ENCODE measurements at places on chromosomes 11 and 22.
A peak's percentile ranks its signal among the peaks of the same experiment; 100 is the strongest.

GRCh38 chr22:43848366-43849171, 13.7 kb downstream of the SULT4A1 start:
- DNase-seq = no peak

- no peak for DNase-seq
These were observed 14.3 kb downstream of the RNF215 start for GRCh38 chr22:30372915-30373314.

DNA sequence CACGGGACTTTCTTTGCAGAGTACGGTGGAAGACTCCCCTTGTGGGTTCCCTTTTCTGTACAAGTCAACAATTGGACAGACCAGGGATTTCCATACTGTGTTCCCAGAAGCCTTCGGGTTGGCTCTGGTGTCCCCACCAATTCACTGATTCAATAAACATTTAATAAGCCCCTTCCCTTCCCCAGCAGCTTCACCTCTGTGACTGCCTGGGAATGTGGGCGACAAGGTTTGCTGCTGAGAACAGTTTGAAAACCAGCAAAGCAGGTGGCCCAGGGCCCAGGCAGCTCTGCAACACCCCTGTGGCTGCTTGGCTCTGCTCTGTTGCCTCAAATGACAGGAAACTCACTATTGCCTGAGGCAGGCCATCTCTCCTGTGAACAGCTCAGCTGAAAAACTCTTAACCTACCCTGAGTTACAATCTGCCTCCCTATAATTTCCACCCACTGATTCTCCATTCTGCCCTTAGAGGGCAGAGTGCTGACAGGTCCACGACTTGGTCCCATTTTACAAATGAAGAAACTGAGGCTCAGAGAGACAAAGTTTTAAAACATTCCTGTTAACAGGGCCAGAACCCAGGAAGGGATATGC, 10.4 kb downstream of the ADORA2A start:
- DNase-seq = no peak

DNA sequence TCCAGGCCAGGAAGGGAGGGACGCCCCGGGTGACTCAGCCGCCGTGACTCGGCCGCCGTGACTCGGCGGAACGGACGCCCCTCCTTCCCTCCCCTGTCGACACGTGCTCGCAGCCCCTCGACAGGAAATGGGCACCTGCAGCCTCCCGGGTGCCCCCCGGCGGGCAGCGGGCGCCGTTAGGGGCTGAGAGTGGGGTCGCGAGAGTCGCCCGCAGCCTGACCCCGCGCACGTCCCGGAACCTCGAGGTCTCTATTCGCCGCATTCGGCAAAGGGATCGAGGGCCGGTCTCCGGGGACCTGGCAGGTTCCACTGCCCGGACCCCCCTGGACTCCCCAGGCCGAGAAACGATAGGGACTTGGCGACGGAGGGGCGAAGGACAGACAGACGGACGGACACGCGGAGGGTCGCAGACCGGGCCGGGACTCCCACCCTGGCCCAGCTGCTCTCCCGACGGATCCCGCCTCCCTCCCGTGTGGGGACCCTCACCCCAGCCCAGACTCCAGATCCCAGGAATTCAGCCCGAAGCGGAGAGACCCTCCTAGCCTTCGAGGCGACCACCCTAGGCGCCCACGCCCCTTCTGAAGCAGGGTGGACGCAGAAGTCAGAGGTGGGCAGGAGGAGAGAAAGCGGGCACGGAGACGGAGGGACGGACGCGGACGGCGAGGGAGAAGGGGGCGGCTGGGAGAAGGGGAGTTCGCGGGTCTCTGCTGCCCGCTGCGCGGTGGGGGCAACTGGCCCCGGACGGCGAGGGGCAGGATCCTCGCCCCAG, 648 bp downstream of the FOSL1 start:
- DNase-seq = no peak

- DNase-seq = no peak
These were observed 14.9 kb downstream of the USP47 start for GRCh38 chr11:11856638-11857037.

- no peak for DNase-seq
These were observed 11.6 kb upstream of the OLFML1 start for GRCh38 chr11:7473717-7474116.

- DNase-seq = no peak
These were observed 13.4 kb upstream of the SEPTIN5 start for GRCh38 chr22:19700790-19701419.

DNA sequence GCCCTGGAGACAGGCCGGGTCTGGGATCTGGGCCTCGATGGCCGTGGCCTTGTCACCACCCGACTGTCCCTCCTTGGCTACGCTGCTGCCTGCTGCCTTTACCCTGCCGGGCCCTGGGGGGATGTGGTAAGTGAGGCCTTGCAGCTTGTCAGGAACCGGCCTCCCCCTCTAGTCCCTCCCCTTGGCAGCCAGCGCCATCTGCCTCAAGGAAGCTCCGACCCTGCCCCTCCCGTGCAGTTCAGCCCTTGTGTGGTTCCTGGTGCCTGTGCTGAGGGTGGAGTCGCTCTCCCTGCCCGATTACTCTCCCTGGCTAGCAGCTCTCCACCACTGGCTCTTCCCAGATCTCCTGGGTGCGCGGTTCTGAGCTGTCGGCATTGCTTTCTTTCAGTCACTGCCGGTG, 33.7 kb downstream of the CTTN start:
- no peak for DNase-seq

DNA sequence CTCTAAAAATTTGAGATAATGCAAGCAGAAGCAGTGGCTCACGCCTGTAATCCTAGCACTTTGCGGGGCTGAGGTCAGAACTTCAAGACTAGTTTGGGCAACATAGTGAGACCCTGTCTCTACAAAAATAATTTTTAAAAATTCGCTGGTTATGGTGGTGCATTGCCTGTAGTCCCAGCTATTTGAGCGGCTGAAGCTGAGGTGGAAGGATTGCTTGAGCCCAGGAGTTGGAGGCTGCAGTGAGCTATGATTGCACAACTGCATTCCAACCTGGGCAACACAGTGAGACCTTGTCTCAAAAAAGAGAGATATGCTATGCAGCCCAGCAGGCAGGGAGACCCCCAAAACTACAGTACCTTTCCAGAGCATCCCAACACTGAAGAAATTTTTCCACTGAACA, 2.3 kb downstream of the CTSC start:
- no peak for DNase-seq

- no peak for DNase-seq
These were observed 72.6 kb upstream of the GRAMD1B start for GRCh38 chr11:123357353-123357989.

DNA sequence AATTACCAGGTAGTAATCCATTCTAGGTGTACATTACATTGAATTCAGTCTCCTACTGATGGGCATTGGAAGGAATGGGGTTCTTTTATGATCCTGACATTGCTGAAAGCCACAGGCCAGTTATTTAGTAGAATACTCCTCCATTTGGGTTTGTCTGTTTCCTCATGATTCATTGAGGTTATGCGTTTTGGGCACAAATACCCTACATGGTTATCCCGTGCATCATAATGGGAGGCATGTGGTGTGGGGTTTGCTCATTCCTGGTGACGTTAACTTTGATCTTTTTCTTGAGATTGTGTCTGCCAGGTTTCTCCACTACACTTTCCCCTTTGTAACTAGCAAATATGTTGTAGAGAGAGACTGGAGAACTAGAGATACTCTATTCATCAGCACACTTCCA, 5.5 kb downstream of the FOLR3 start:
- DNase-seq = no peak

GRCh38 chr11:66100272-66101065, 30.4 kb downstream of the PACS1 start:
- peak; percentile 56 for DNase-seq

DNA sequence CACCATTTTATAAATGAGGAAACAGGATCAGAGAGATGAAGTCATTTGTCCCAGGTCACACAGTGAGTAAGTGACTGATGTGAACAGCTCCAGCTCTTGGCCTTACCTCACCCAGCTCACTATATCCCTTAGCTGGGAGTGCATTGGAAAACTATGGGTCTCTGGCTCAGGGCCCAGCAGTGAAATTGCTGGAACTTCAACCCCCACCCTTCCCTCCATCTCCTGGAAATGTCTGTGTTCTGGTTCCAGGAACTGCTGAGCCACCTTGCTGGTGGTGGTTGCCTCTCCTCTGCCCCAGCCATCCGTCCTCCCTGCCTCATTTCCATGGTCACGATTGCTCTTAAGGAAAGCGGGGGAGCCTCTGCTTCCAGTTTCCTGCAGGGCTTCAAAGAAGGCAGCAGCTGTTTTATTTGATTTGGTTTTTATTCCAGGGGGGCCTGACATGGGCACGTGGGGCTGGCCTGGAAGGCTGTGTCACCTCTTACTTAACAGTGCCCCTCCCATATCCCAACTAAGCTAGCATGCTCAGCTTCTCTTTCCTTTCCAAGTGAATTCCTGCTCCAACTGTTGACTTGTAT, 46.2 kb upstream of the CSTF3 start:
- no peak for DNase-seq

DNA sequence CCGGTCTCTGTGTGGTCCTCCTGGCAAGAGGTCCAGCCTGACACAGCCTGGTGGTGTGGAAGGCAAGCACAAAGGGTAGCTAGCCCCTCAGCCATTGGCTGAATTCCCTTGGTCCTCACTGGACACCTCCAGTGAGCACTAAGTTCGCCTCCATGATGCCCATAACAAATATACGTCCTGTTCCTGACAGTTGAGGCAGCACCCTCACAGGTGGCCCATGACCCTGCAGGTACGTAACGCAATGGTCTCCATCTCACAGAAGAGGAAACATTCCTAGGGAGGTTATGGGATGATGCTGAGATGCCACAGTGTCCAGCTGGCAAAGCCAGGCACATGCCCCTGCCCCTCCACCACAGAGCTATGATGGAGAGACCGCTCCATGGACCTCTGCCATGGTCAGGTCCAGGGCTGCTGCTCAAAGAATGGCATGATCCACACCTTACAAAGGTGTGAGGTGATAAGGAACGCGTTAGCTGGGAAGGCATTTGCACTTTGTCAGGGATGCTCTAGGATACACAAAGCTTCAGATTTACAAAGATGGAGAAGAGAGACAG, 1.4 kb upstream of the GNAZ start:
- DNase-seq = no peak

GRCh38 chr11:2381494-2382128, 4.5 kb downstream of the CD81 start:
- no peak for DNase-seq

DNA sequence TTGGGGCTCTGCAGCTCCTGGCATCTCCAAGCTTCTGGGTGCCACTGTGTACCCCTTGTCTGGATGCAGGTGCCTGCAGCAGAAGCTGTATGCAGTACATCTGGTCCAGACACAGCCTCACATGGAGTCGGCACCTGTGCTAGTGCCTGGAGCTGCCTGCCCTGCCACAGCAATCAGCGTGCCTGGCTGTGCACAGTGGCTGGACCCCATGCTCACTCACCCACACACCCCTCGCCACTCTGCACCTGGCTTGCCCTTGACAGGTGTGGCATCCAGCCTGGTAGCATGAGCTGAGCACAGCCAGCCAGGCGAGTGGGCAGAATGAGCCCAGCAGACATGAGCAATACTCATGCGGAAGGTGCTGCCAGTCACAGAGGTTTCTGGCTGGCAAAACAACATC, 19.5 kb upstream of the OR6A2 start:
- DNase-seq = no peak

GRCh38 chr22:32206774-32207758, 2.2 kb upstream of the RFPL2 start:
- peak; percentile 14 for DNase-seq

- DNase-seq = peak; percentile 68
These were observed 123.7 kb upstream of the NECTIN1 start for GRCh38 chr11:119852741-119853140.

GRCh38 chr11:65141896-65142494, 7.7 kb upstream of the SYVN1 start:
- no peak for DNase-seq

- DNase-seq = no peak
These were observed 445.3 kb downstream of the BRD1 start for GRCh38 chr22:49382451-49382735.

- DNase-seq = peak; percentile 26
These were observed 15.9 kb upstream of the LRRC32 start for GRCh38 chr11:76686261-76687079.

- DNase-seq = no peak
These were observed 17.3 kb downstream of the MS4A6A start for GRCh38 chr11:60165538-60165937.

DNA sequence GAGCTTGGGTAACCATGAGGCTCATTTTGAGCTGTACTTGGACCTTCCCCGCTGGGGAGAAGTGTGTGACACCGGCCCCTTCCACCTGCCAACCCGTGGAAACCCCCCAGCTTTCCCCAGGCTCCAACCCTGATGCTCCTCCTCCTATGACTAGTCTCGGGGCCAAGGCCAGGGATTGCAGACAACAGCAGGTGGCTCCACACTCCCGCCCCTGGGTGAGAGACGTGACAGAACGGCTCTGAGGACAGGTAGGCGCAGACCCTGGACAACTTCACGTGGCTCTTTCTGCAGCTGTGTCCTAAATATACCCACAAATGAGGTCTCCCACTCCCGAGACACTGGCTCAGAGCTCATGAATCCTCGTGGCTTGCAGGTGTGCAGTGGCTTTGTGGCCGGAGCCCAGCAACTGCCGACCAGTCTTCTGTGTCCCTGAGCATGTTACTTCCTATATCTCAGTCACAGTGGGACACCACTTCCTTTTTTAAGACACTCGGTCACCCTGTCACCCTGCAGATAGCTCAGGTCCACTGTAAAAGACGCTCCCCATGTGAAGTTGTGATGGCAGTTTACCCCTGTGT, 55.2 kb downstream of the NECTIN1 start:
- no peak for DNase-seq

DNA sequence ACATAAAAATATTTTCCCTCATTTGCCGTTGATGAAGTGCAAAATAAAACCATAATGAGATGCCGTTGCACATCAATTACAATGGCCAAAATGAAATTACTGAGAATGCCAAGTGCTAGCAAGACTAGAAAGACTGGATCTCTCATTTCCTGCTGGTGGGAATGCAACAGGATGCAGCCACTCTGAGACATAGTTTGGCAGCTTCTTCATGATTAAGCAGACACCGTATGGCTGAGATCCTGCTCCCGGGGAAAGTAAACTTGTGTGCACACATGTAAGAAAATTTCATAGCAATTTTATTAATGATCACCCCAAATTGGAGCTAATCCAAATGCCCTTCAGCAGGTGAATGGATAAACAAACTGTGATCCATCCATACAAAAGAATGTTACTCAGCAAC, 1013.2 kb downstream of the TBC1D22A start:
- no peak for DNase-seq

- DNase-seq = no peak
These were observed 74.6 kb downstream of the ADM start for GRCh38 chr11:10379426-10379825.

GRCh38 chr11:112596324-112596723, 335.7 kb upstream of the PLET1 start:
- DNase-seq = no peak

DNA sequence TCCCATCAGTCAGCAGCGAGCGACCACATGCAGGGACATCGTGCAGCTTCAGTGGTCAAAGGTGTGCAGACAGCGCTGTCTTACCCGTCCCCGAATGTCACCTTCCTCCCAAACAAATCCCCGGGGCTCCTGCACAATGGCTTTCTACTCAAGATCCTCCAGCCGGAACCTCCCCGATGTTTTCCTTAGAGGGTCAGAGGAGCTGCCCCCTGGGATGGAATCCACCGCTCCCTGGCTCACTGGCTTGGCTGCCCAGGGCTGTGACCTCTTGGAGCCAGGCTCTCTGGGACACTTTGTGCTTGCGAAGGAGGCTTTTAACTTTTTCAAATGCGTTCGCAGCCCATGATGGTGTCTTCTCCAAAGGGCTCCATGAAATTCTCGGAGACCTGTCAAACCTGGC, 17.3 kb upstream of the FGF19 start:
- no peak for DNase-seq
